Epithelial cell of prostate (primary cell): ENCODE measurements at places on chromosomes 12 and 14.

- no peak for DNase-seq
Measured at GRCh38 chr12:57591782-57592325, 862 bp downstream of the PIP4K2C start.

- no peak for DNase-seq
Measured at GRCh38 chr12:102438047-102438826, 42.1 kb downstream of the IGF1 start.

GRCh38 chr14:21090194-21090939 is 8.1 kb downstream of the ZNF219 start:
- DNase-seq, result no peak

- no peak for DNase-seq
Measured at GRCh38 chr14:67636361-67636919, 16.7 kb downstream of the ARG2 start.

GRCh38 chr12:95395696-95396095 is 78.3 kb upstream of the METAP2 start:
- DNase-seq, result no peak

DNA sequence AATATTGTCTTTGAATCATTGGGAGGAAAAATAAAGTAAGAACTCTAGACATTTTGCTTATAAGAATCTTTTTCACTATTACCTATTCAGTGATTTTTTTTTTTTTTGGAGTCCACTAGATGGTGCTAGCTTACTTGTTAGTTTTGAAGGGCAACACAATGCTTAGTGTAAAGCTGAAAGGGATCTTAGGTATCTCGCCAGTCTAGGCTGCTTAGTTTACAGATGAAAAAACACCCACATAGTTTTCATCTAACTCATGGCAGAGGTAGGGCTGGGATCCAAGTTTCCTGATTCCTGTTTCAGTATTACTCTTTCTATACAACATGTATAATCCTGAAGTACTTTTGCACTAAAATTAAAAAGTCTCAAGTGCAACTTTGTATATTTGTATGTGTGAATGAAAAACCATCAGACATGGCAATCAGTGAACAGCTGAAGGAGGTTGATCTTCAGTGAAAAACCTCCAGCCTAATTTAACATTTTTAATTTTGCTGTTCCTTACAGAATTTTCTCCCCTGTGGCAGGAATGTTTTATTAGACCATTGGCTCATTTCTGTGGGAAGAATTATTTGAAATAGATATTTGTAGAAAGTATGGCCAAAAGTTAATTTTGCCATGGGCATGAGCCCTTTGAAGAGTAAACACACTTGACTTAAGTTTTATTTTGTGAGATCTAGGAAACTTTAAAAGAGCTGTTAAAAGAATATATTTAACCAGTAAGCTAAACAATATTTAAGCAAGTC is 40.7 kb downstream of the LRRIQ1 start:
- peak; percentile 84 for DNase-seq

DNA sequence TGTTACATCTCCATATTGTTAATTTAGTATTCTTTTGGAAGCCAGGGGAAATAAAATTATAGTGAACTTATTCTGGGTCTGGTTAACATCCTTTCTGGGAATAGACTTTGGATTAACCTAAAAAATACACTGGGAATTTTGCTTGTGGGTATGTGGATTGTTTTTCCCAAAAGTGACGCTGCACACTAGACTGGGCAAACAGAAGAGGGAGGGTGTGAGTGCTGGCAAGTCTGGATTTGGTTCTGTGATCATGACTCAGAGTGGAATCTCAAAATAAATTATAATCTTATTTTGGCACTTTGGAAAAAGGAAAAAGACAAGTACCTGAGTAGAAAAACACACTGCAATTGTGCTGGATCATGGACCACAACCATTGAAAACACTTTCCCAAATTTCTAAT is 15.2 kb upstream of the LUM start:
- no peak for DNase-seq

GRCh38 chr12:50032854-50033581 is 7.7 kb upstream of the RACGAP1 start:
- DNase-seq, result no peak

DNA sequence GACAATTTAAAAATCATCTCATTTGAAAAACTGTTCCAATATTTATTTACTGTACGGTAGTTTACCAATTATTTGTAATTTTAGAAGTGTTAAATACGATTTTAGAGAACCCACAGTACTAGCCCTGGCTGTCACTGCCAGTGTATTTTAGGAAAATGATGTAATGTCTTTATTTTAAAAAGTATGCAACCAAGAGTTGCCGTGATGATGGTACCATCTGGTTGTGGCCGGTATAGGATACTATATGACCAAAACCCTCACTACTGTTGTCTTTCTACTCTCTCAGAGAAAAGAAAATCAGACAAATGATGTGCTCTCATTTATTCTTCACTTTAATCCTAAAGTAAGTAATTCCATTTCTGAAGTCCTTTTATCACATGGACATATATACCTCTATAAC is 395.0 kb downstream of the FOXG1 start:
- no peak for DNase-seq

- DNase-seq, result no peak
Measured at GRCh38 chr14:33357225-33358010, 418.7 kb downstream of the NPAS3 start.

GRCh38 chr14:55107766-55108554 is 21.1 kb upstream of the LGALS3 start:
- DNase-seq, result peak; percentile 64

DNA sequence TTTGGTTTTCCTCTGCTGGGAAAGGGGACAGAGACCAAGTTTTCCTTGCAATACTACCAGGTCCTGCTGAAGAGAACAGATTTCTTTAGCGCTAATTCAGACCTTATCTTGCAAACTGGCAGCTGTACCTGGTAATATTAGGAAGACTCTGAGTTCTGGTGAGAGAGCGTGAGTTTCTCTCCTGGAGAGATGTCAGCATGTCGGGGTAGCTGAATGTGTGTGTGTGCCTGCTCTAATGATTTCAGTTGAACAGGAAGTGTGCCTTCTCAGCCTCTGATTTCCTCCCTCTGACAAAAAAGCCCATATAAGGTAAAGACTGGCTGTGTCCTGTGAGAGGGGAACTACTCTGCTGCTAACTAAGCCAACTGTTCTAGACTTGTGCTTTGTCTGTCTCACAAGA is 10.3 kb upstream of the ERP27 start:
- DNase-seq, result no peak

- no peak for DNase-seq
Measured at GRCh38 chr12:105267711-105268110, 31.7 kb upstream of the APPL2 start.

DNA sequence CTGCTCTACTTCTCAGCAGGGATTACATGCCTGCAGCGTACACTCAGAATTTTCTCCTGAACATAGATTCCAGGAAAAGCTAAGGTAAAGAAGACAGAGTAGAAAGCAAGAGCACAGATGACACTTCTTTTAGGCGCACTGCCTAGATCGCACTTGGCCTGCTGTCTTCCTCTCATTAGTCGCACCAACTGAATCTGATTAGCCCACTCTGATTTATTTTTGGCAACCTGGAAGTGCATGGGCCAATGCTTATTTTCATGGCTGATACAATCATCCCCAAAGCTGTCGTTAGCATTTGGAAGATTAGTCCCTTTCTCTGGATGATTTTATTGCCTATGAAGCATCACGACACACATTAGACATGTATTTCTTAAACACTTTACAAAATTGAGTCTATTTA is 152.5 kb downstream of the PTPRO start:
- DNase-seq, result no peak

GRCh38 chr12:106118-106591 is 39.6 kb downstream of the IQSEC3 start:
- DNase-seq, result no peak

DNA sequence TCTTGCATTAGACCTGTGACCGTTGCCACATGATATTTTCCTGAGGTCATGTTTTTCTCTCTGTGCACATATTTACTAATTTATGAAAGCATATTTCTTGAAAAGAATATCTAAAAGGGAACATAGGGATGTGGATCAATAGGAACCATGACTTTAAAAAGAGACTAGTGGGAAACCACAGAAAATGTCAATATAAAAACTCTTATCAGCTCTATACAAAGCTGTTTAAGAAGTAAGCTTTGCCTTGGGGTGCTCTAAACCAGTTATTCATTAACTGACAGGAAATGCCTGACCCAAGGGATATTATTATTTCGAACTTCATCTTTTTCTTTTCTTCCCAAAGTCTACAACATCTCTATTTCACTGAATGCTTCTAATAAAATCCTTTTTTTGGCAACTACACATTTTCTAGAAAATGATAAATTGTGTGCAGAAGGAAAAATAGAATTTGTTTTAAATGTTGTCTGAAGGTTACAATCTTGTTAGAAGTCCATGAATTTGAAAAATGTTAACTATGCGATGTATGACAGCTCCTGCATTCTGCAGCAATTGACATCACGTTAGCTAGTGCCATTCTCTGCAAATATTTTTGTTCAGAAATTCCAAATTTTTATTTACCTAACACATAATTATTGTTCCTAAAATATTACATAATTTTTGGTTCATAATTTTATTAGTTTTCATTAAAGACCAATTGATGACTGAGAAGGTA is 345.0 kb downstream of the SLC16A7 start:
- DNase-seq, result no peak

- DNase-seq, result peak; percentile 29
Measured at GRCh38 chr14:61145903-61146481, 135.1 kb downstream of the TMEM30B start.

DNA sequence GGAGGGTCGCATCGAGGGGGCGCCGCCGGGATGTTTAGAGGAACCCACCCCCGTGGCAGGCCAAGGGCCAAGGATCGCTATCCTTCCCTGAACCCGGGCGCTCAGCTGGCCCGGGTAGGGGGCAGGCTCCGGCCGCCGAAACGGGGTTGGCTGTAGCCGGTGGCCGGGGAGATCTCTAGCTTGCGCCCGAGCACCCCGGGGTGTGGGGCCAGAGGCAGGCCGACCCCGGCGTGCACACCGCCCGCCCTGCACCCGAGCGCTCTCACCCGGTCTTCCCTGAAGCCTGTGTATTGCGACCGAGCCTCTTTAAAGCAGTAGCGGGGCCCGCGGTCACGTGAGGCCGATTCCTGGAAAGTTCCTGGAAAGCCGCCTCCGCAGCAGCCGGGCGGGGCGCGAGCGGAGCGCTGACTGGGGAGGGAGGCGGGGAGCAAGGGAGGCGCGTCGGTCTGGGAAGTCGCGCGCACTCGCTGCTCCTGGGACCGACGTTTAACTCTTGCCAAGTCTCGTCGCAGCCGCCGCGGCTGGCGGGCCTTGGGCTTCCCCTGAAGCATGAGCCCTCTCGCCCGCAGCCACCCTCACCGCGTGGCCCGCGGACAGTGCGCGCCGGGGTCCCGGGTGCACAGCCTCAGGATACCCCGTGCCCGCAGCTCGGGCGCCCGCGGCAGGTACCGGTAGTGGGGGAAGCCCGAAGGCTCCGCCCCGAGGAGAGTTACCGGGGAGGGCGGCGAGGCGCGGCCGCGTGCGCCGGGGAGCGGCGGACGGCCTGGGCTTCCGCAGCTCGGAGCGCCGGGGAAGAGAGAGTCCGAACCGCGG is 1.7 kb upstream of the SOCS2 start:
- peak; percentile 83 for DNase-seq
